CD4-positive, CD25-positive, alpha-beta regulatory T cell (primary cell): ENCODE measurements at places on chromosomes 12 and 14.

DNA sequence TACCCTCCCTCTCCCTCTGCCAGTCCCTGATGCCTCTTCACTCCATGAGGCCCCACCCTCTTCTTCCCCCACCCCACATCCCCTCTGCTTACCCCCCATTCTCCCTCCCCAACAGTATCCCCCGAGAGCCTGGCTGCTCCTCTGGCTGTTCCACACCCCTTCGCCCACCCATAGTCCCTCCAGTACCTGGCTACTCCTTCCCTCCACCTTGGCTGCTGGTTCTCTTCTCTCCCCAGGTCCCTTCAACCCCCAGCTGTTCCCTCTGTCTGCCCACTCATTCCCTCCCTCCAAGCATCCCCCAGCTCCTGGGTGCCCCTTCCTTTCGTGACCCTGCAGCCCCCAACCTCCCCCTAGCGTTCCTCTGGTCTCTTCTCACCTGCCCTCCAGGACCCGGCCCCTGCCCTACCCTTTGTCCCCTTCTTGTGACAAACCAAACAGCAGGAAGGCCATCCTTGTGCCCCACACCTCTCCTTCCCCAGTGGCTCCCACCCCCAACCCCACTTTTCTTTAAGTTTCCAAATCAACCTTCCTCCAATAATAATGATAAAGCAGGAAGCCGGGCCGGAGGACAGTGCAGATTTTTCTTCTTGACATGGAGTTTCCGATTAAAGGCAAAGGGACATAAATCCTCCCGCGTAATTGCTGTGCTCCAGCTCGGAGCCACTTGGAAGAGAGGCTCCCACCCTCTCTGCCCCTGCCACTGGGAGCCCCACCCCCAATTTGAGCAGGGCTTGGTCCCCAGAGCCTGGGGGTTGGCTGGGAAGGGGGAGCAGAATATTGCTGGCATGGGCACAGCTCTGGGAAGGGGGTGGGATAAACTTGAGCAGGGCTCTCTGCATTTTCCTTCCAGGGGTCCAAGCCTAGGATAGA is 40.0 kb downstream of the SMUG1 start:
- no peak for DNase-seq

GRCh38 chr12:24977060-24977459 is 28.2 kb upstream of the BCAT1 start:
- DNase-seq, result no peak

DNA sequence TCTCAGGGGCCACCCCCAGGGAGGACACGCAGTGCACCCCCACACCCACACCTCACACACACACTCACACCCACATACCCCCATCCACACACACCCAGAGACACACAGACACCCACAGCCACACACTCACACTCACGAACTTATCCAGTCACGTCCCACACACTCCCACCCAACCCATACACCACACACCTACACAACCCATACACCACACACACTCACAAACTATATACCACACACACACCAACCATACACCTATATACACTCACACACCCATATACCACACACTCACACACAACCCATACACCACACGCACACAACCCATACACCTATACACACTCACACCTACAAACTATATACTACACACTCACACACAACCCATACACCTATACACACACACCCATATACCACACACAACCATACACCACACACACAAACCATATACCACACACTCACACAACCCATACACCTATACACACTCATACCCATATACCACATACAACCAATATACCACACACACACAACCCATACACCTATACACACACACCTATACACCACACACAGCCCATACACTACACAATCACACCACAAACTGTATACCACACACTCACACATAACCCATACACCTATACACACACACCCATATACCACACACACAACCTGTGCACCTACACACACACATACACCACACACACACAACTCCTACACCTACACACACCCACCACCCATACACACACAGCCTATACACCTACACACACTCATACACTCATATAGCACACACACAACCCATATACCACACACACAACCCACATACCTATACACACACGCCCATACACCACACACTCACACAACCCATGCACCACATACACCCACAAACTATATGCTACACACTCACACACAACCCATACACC is 42.7 kb downstream of the TMEM121 start:
- DNase-seq, result no peak

DNA sequence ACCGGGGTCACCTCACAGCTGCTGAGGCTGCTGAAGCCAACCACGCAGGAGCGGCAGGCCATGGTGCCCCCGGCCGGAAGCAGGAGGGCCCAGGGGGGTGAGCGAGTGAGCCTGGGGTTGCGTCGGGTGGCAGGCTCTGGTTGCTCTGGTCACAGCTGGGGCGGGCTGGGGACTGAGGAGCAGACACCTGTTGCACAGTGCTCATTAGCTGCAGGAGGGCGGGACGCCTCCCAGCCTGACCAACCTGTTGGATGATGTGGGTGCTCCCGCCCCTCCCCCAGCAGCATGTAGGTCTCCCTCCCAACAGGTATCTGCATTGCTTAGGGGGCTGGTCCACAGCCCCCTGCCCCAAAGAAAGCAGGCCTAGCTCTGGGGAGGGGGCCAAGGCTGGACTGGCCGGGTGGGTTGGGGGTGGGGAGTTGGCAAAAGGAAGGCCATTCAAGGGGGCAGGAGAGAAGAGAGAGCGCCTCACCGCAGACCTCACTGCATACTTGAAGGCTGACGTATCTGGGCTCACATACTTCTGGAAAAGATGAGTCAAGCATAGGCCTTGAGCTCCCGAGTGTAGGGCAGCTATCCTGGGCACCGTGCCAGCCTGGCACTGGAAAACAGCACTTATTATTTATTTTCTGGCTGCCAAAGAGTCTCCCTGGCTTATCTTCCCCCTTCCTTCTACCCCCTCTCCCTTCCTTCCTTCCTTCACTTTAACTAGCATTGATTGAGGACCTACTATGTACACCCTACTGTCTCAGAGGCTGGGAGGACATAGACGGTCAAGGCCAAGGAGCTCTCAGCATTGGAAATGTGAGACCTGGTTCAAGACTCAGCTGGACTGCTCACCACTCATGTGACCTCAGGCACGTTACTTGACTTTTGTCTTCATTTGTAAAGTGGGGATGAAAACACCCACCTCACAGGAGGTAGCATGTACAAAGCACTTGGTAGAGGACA is at the start of gene KRT80:
KRT80 (minus strand) TSS at position 174 of the 951 bp plus-strand sequence; CDS start at position 62, 112 bp downstream.
- no peak for DNase-seq

DNA sequence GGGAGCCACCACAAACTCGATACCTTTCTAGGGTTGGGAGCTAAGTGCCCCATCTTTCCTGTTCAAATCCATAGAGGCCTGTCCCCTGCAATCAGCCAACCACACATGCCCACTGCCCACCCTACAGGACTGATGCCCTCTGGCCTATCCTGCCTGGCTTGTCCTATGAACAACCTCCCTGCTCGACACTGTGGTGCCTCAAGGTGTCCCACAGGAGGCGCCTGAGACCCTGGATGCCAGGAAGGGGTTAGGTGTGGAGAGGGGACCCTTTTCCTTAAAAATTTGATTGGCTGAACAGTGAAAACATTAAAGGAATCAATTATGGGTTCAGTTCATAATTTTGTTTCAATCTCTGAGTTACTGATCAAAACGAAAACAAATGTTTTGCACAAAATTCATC is 97.3 kb upstream of the FZD10 start:
- no peak for DNase-seq

- no peak for DNase-seq
Measured at GRCh38 chr14:50602035-50602434, 42.1 kb downstream of the ATL1 start.

DNA sequence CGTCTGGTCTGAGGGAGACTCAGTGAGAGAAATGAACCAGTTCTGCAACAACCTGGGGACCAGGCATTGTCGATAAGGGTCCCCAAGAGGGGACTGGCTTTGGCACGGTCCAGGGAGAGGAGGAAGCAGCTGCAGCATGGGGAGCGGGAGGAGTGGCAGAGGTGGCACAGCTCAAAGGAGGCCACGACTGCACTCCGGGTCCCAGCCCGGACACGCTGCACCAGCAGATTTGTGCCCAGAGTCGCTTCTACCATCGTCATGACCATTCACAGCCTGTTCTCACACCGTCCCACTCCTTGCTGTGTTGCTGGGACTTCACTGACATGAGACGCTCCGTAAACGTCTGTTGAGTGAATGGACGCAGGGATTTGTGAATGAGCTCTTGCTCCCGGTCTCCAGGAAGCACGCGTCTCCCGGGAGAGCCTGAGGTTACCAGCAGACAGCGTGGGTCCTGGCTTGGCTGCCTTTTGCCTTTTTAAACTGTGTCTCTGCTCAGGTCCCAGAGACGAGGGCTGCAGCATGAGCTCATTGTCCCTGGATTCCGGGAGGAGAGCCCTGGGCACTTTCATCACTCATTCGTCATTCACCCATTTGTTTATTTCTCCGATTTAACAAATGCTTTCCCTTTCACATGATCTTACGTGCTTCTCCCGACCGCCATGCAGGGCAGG is 137.0 kb downstream of the PIWIL1 start:
- no peak for DNase-seq

GRCh38 chr12:24553259-24553658 is 395.6 kb downstream of the BCAT1 start:
- DNase-seq, result no peak

- DNase-seq, result peak; percentile 44
Measured at GRCh38 chr12:5988659-5989116, 43.6 kb upstream of the ANO2 start.

- peak; percentile 26 for DNase-seq
Measured at GRCh38 chr12:67331123-67331522, 62.0 kb downstream of the CAND1 start.
